Naive B cell (primary cell): ENCODE measurements at places on chromosomes 3 and 15.

DNA sequence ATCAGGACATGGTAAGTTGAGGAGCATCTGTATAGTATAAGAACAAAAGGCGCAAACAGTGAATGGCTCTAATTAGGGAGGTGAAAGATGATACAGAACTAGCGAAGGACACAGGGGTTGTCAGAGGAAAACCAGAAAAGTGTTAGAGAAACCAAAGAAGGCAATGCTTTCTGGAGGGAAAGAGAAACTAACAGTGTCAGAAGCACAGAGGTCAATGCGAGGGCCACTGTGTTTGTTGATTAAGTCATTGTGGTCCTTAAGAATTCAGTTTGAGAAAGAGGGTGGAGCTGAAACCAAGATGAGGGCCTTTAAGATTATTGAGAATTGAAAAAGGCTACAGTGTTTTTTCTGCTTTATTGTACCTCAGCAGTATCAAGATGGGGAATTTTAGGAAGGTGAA is 28.8 kb downstream of the ATG7 start:
- DNase-seq: no peak

DNA sequence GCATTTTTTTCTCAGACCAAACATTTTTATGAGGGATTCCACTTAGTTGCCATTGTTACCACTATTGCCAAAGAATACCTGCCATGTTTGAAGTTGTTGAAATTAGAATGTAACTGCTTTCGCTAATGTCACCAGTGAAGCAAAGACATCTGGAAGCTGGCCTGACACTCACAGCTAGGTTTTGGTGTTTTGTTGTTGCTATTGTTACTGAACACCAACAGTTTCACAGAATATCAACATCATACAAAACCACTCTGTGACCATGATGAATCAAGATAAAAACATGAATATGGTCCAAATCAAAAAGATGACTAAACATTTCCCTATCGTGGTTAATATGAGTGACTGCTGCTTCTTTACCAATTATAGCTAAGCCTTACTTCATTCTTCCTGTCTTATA is 6.9 kb upstream of the CFAP20DC start:
- no peak for DNase-seq

DNA sequence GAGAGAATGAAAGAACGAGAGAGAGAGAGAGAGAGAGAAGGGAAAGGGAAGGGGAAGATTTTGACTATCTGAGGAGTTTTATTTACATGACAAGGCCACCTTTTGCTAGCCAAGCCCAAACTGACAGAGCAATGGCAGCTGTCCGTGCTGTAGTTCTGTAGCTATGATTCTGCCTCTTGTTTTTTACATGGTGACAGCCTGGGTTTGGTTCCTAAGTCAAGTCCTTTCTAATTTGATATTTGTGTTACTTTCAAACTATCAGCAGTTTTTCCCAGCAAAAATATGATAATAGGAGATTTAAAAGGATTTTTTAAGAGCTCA is 26.3 kb upstream of the MFGE8 start:
- DNase-seq: no peak

DNA sequence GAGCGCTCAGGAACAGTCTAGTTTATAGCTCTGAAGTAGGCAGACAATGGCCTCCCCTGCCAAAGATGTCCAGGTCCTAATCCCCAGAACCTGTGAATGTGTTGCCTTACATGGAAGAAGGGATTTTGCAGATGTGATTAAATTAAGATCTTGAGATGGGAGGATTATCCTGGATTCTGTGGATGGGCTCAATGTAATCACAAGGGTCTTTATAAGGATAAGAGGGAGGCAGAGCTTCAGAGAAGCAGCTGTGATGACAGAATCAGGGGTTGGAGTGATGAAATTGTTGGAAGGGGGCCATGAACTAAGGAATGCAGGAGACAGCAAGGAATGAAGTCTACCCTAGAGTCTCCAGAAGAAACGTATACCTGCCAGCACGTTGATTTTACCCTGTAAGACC is 14.0 kb upstream of the GK5 start:
- no peak for DNase-seq

DNA sequence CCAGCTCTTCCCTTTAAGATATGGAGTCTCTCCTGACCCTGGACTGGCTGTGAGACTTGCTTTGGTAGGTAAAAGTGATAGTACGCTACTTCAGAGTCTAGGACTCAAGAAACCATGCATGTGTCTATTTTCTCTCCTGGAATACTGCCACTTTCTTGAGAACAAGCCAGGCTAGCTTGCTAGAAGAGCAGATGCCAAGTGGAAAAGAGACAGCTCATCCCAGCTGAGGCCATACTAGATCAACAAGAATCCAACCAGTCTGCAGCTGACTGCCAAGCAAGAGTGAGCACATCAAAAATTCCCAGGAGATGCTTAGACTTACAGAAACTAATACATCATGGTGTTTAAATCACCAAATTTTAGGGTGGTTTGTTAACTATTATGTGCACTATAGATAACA is 208.3 kb upstream of the RBMS3 start:
- DNase-seq: no peak

DNA sequence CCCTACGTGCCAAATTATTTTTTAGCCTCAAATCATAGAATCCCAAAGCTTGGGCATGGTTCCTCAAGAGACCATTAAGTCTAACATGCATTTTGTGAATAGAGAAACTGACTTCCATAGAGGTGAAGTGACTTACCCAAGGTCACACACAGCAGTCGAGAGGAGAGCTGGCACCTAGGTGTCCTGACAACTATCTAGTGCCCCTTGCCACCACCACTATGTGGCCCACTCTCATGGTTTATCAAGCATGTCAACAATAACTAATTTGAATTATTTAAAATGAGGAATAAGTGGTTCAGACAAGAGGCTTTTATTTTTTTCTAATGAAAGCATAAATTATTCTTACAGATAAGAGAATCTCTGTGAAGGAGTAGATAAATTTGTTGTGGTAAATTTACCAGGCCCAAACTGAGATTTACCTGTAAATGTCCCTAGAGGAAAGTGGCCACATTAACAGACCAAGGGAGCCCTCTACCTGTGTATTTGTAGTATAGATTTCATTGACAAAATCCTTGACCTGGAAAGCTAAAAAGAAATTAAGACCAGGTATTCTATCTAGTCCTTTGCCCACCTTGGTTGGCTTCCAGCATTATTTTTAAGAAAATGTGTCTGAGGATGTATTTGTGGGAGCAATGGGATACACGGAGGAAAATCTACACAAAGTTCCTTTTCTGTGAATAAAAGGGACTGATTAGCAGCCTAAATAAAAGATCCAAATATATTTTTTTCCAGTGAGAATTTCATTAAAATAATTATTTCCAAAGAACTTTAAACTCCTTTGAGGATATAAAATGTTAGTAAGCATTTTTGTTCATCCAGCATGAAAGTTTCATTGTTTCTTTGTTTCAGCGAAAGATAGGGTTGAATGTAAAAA is 49.1 kb downstream of the IQCH start:
- DNase-seq: peak; percentile 26

GRCh38 chr15:70264738-70265465 is 167.2 kb upstream of the TLE3 start:
- DNase-seq: no peak

- no peak for DNase-seq
Observed at GRCh38 chr3:1404270-1404962, 311.6 kb downstream of the CNTN6 start.

- DNase-seq: no peak
Observed at GRCh38 chr15:51759557-51760070, 8.2 kb downstream of the TMOD2 start.

DNA sequence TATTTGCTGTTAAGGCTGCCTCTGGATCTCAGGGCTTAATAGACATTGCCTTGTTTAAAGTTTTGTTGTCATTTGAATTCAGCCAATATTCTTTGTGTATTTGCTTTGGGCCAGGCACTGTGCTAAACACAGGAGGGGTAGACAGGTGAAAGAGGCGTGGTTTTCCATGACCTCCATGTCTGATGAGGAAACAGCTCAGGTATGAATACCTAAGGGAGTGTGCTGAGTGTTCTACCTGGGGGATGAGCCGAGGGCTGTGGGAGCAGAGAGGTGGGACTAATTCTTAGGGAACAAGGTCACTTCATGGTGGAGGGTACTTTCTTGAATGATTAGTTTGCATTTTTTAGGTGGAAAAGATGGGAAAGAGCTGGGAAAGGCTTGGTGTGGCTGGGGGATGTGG is 108.2 kb downstream of the THSD4 start:
- no peak for DNase-seq

- DNase-seq: no peak
Observed at GRCh38 chr3:73442152-73442551, 182.6 kb downstream of the PDZRN3 start.

DNA sequence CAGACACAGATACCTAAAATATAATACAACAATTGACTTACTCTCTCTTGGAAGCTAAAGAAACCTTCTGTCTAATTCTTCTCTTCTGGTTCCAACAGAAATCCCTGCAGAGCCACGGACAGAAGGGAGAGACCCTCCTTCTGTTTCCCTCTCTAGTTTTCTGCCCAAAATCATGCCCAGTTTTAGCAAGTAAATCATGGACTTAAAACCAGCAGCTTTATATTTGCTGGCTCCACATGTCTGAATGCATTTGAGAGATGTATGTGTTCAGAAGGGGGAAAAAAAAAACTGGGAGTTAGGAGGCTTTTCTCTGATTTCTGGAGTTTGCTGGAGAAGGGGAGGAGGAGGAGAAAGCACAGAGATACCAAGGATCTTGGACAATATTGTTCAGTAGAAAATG is 147.1 kb downstream of the LSAMP start:
- DNase-seq: no peak

DNA sequence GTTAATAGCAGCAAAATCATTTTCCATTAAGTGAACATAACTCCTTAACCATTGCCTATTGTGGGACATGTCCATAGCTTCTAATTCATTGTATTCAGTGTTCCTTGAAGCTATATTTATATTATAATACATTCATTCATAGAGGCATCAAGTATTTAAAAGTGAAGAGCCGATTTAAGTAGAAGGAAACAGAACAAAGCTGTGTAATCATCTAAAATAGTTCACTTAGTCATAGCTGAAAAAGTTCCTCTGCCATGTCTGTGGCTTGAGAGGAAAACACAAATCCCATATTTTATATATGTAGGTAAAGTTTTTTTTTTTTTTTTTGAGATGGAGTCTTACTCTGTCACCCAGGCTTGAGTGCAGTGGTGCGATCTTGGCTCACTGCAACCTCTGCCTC is 54.5 kb downstream of the TMEM108 start:
- DNase-seq: no peak

- DNase-seq: no peak
Observed at GRCh38 chr3:18064586-18064985, 322.2 kb upstream of the TBC1D5 start.

DNA sequence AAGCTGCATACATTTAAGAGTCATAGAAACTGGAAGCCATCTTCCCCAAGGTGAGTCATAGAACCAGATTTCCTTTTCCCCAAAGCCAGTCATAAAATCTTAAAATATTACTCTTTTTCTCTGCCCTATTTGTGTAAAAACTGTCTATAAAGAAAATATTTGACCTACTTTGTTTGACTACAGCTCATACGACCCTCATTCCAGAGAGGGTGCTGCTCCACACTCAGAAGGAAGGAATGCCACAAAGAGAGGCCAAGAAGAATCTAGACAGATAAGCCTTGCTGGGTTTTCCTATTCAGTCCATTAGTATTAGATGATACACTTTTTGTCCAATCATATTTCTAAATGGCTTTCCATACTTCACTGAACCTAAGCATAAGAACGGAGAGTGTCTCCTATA is 671.6 kb upstream of the SGO1 start:
- DNase-seq: no peak

GRCh38 chr15:84934942-84935729 is 46.5 kb upstream of the PDE8A start:
- DNase-seq: no peak

GRCh38 chr15:89400116-89400781 is 65.6 kb upstream of the POLG start:
- no peak for DNase-seq

DNA sequence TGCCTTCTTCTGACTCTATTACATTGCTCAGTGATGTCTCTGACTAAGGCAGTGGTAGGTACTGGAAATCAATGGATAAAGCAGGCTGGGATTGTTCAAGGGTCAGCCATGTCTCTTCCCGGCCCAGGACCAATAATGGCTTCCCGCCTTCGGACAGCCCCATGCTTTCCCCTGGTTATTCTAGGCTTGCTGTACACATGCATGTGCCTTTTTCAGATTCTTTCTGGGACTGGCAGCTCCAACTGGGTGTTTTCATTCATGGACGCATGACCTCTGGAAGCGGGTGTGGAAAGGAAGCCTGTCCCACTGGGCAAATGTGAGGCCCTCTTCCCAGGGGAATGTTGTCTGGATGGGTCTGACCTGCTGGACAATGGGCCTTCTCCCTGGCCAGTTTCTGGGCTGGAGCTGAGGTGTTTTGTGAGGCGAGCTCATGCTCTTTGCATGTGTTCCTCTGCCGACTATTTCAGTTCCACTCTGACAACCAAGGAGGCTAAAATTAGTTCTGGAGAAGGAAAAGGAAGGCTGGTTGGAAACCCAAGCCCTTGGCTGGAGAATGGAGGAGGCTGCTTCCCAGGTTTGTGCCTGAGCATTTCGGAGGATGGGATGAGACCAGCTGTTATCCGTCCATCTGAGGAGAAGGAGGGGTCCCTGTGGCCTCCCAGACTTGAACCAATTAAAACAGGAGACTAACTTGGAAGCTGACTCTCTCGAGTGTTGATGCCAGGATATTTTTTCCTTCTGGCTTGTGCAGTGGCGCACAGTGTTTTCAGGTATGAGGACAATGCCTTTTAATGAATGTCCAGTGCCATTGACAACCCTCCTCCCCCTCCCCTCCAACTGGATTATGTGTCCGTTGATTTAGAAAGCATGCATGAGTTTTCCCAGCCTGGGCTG is 6.9 kb downstream of the ACVR2B start:
- no peak for DNase-seq

DNA sequence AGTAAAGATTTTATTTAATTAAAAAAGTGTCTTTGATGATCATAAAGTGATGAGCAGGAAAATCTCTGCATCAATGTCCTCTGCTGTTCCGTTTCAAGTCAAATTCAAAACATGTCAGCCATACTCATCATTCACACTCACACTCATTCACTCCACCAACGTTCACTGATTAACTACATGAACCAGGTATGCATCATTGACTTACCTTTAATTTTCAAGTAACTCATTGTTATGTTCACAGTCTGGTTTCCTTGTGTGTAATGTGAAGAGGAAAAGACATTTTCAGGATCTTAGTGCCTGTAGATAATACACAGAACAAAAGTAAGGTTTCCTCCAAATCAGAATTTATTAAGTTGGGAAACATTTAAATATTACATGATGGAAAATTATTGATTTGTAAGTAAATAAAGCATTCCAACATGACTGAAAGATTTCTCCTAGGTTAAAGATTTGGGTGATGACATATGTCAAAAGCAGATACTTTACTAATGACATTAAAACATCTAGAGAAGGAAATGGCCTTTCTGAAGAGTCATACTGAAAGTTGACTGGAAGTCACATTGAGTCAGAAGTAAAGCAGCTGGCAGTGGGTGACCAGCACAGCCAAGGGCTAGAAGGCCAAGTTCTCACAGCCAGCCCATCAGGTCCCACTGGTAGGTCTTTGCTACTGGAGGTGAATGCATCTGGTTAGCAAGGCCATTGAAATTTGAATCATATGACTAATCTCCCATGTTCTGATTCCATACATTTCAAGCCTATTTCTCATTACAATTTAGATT is 251.9 kb downstream of the CDIN1 start:
- no peak for DNase-seq

DNA sequence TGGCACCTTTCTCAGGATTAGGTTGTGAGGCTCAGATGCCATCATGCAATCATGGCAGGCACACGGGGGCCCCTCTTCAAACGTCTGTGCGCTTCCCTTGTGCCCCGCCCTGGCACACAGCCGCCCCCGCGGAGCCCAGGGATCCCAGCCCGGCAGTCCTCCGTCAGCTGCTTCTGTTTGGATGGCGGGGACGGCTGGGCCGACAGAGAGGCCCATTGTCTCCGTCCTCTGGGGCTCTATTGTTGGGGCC is 849 bp upstream of the HDAC11 start:
- peak; percentile 21 for DNase-seq

- DNase-seq: no peak
Observed at GRCh38 chr3:52844290-52844975, 9.6 kb upstream of the MUSTN1 start.
